ENCODE measurements at places on chromosomes 7 and 10.

DNA sequence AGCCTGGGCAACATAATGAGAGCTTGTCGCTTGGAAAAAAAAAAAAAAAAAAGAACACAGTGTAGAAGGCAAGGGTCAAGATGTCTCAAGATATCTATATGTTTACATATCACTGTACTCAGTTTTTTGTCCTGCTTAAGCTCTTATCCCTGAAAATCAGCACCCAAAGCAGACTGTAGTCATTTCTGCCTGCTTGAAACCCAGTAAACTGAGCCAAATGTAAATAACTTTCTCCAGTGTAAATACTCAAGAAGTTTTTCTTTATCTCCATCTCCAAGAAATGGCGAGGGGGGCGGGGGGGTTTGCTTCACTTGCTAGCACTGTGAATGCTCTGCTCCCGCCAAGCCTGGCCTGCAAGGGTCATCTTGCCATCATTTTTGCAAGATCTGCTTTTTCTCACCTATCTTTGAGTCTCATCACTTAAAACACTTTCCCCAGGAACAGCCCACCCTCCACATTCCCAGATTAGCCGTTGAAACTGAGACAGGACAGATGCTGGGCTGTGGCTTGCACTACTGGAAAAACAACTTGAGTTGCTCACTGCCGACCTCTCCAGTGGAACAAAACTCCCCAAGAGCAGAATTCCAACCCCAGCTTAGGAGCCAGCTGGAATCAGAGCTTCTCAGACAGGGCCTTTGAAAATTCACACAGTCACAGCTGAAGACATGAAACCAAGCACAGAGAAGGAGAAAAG, 54.6 kb downstream of the AFAP1L2 start:
- no peak for ATAC-seq

DNA sequence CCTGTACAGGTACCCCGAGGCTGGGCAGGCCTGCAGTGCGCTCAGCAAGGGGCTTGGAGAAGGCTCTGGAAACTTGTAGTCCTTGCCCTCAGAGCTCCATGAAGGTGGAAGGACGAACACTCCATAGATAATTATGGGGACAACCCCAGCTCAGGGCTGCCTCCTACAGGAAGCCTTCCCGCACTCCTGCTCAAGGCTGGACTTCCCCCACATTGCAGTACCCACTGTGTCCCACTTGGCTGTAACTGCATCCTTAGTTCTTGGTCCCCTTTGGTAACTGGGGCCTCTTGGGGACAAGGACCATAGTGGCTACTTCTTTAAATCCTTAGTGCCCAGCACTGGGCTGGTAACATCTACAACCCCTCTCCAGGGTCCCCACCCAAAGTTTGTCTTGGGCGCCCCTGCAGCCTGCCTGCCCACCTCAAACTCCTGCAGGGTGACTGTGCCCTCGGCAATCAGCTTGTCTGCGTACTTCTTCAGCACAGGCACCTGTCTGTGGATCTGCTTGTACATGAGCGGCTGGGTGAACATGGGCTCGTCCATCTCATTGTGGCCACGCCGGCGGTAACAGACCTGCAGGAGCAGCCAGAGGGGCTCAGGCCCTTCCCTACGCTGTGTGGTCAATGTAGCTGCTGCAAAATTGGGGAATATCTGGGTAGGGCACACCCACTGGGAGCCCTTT, 17.1 kb downstream of the OGDHL start:
- ATAC-seq, result no peak

DNA sequence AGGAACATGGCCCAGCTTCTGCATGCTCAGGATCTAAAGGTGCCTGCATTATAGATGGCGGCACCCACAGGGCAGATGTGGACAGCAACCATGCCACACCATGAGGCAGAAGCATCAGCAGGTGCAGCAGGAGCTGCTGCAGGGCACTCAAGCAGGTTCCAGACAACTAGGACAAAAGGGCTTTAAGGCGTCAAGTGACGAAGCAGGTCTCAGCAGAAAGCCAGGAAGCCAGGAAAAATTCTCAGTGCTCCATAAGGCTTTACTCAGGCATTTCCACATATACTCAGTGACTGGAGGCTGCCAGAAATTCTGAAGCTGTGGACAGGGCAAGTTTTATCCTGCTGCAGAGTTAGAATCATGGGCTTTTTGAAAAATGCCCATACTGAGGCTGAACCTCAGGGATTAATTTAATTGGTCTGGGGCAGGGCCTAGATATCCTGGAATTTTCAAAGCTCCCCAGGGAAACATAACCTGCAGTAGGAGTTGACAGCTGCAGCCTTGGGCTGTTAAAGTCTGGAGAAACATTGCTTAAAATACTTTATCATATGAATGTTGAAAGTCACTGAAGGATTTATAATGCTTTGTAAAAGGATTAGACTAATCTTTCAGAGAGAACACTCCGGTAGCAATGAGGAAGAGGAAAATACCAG, 68.1 kb upstream of the RNF148 start:
- peak; percentile 63 for ATAC-seq

DNA sequence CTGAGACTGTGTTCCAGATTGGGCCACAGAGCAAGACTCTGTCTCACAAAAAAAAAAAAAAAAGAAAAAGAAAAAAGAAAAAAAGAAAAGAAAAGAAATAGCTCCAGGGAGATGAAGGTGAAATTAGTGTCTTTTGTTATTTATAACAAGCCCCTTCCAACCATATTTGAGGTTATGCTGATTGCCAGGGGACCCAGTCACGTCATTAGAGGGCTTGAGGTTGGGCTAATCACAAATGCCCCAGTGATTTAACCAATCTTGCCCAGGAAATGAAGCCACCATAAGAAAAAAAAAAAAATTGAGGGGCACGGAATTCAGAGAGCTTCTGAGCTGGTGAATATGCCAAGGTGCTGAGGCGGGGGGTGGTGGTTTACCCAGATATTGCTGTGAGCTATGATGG, 11.3 kb upstream of the RNF216 start:
- ATAC-seq, result no peak

DNA sequence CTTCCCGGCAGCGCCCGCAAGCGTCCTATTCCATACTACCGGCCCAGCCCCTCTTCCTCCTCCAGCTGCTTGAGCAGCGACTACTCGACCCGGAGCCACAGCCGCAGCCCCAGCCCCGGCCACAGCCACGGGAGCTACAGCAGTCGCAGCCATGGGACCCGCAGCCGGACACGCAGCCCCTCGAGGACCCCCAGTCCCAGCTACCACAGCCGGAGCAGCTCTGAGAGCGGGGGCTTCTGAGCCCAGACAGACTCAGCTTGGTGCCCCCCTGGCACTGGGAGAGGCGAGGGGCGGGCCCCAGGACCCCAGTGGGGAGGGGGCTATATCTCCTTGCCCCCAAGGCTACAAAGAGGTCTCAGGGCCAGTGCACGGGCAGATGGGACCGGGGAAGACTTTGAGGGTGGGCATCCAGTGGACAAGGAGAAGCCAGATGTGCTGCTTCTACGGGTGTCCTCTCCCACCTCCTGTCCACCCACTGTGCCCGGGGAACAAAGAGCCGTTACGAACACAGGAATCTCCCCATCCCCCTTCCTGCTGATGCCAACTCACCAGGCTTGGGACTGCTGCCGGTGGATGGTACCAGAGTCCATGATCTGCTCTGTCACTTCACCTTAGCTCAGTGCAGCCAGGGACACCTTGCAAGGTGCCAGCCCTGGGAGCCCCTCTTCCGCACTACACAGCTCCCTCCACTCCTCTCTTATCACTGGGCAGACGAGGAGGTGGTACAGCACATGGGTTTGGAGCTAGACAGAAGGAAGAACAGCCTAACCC, 16.7 kb upstream of the HSPB1 start:
- no peak for ATAC-seq

DNA sequence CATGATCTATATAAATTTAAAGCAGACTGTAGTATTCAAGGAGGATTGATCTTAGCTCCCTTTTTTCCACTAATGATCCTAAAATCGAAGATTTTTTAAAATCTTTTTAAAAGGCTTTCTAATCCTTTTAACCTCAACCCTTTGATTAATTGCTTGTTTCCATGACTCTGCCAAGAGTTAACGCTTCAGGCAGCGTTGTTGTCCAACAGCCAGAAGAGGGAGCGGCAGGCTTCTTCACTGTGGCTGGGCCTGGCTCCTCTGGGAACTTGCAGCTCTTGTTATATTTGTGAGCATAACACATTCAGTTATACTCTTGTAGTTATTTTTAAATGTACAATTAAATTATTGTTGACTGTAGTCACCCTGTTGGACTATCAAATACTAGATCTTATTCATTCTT, 26.3 kb downstream of the CRCP start:
- ATAC-seq, result peak; percentile 90

- ATAC-seq, result no peak
These were observed 4.8 kb upstream of the OR6V1 start for GRCh38 chr7:143047326-143047725.

GRCh38 chr10:95864906-95865813, 42.6 kb upstream of the CC2D2B start:
- peak; percentile 83 for ATAC-seq

GRCh38 chr7:76423666-76424412, 911 bp upstream of the ZP3 start:
- ATAC-seq, result no peak

DNA sequence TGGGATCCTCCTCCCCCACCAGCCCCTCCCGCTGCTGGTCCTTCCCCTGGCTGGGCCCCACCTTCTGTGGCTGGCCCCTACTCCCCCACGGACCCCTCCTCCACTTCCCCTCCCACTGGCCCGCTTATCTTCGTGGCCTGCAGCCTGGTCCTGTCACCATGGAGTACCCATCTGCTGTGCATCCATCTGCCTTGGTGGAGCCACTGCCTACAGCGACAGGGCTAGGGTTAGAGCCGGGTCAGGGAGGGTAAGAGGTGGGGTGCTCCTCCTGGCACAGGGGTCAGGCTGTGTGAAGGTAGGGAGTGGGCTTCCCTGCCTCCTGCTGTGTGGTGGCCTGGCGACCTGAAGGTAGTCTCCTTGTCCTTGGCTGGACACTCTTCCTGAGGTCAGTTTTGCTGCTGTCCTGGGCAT, 5.2 kb downstream of the ADCY1 start:
- ATAC-seq, result no peak

- ATAC-seq, result no peak
These were observed 228.4 kb upstream of the INHBA start for GRCh38 chr7:41931263-41931646.

- ATAC-seq, result no peak
These were observed 34.7 kb downstream of the CPED1 start for GRCh38 chr7:121023194-121023593.

- no peak for ATAC-seq
These were observed 598.3 kb downstream of the SUGCT start for GRCh38 chr7:40733114-40733513.

GRCh38 chr10:110141185-110141584, 66.2 kb upstream of the MXI1 start:
- no peak for ATAC-seq

DNA sequence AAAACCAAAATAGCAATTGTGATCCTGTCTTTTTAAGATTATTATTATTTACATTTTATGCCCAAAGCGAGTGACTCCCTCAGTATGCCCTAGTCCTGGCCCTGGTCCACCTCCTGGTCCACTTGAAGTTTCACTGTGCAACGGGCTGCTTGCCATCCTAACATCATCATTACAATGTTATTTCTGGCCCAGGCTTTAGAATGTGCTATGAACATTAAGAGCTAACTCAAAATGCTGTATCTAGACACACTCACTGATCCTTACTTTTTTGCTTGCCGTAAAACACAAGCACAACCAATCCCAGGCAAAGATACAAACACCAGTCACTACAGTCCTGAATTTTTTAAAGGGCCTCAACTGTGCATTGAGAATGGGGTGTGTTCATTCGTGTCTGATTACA, 38.4 kb downstream of the RHOBTB1 start:
- ATAC-seq, result no peak

DNA sequence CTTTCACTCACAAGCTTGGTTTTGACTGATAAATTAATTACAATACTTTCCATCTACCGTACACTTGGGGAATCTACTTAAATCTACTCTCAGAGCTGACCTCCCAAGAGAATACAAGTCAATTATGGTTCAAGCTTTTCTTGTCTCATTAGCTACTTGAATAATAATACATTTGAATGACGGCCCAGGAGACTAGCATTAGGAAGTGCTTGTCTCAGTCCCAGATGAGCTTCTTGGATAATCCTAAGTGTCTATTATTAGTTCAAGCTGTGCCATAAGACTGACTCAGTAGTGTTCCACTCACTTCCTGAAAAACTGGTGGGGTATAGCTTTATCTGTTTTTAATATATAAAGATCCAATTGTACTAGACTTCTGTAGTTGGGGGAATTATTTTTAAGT, 100.2 kb downstream of the GNAT3 start:
- ATAC-seq, result peak; percentile 42

DNA sequence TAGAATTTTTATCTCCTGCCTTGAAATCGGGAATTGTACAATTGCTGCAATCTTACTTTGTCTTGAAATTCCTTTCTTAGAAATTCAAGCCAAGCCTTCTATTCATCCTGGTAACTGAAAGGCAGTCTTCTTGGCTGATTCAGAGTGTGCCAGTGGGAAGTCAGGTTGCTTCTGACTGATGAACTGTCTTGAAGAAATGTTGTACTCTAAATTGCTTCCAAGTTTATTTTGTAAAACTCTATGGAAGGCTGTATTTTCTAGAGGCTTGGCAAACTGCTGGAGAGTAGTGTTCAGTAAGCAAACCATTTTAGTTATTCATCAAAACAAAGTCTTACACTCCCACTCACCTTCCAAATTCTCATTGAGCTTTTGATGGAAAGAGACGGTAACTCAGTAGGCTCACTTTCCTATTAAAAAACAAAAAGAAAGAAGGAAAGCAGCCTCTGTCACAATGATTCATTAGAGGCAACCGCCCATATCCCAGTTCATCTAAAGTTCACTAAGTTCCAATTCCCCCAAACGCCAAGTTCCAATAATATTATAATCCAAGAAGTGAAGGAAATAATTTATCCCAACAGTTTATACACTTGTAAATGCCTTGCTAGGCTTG, 187.9 kb upstream of the MALRD1 start:
- no peak for ATAC-seq

- no peak for ATAC-seq
These were observed 166.8 kb upstream of the GLI3 start for GRCh38 chr7:42403831-42404230.

- ATAC-seq, result no peak
These were observed 50.5 kb upstream of the TCF7L2 start for GRCh38 chr10:112899391-112900065.
